NCI-H2107 (cell line): ENCODE measurements at places on chromosomes 11 and 22.

DNA sequence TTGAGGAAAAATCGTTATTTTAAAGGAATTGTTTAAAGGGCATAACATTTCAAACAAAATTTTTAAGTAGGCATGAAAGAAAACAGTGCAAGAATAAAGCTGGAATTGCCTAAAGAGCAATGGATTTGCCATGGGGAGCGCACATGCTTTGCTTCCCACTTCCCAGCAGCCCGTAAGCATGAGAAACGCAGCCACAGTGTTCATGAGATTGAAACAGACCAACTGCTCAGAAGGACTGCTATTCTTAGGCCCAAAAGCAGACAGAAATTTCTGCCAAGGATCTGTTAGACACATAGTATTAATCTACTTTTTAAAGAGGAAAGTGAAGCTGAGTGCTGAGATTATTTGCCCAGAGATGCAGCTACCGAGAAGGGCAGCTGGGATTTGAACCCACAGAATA lies 34.2 kb upstream of the TSKU start:
- no peak for DNase-seq

- DNase-seq = no peak
These were observed 119.7 kb downstream of the CWF19L2 start for GRCh38 chr11:107337917-107338316.

DNA sequence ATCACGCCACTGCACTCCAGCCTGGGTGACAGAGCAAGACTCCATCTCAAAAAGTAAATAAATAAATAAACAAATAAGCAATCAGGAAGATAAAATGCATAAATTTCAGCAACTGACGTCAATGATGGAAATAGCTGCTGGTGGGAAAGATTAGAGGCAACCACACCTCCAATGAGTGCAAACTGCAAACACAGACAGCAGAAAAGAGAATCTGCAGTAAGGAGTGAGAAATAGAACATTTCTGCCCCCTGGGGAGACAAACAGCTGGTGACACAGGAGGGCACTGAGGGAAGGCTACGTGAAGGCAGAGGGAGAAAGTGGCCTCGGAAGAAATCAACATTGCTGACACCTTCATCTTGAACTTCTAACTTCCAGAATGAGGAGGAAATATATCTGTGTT lies 6.5 kb downstream of the PI4KA start:
- no peak for DNase-seq

DNA sequence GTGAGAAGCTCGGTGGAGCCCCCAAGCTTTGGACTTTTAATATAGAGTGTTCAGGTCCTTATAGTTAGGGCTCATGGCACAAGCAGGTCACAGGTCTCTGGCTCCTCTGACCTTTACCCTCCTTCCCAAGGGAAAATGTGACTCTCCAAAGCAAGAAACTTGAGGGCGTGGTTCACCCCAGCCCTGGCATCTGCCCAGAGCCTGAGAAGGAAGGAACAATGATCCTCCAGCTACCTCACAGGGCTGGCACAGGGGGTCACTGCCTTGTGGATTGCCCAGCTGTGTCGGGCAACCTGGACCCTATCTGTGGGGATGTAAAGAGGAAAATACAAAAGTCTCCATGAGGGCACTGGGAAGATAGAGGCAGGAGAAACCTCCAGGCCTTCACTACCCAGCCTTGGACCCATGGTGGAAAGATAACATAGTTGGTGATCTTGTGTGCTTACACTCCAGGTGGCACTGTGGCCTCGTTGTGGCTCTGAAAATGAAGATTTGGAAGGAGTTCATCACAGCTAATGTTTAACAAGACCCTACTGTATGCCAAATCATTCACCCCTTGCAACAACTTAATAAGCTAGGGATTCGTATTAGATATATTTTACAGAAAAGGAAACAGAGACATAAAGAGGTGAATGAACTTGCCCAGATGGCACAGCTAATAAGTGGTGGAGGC lies 3.8 kb upstream of the ZNF195 start:
- DNase-seq = no peak

DNA sequence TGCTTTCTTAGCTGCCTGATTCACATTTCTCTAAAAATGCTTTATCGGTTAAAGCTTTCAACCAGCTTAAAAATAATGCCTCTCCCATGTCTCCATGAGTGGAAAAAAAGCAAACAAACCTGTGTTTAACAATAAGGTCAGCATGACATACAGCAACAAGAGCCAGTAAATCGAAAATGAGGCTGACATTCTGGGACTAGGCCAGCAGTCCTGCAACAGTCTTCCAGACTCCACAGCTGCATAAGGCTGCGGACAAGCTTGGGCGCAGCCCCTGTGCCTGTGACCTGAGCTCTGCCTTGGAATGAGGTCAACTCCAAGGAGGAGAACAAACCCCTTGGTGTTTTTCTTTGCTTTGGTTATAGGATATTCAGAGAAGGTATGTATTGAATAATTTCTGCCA lies 95.5 kb downstream of the PGR start:
- no peak for DNase-seq

DNA sequence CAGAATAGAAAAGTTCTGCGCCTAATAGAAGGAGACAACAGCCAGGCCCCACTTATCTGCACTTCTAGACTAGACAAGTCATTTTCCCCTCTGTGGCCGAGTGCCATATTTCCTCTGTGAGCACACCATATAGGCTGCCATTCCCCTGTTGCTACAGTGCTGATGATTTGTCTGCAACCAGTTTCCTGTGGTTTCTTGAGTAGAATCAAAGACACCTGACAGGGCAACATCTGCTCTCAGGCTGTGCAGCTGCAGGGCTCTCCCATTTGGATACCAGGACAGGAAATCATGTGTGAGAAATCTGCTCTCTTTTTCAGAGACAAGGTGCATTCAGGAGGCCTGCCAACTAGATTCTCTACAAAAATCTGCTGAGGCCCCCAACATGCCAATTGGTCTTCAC lies 879.3 kb downstream of the DLG2 start:
- no peak for DNase-seq

- DNase-seq = no peak
These were observed 5.5 kb downstream of the TTC28 start for GRCh38 chr22:28674121-28674563.

GRCh38 chr11:72012091-72012630 lies 13.5 kb downstream of the IL18BP start:
- no peak for DNase-seq

DNA sequence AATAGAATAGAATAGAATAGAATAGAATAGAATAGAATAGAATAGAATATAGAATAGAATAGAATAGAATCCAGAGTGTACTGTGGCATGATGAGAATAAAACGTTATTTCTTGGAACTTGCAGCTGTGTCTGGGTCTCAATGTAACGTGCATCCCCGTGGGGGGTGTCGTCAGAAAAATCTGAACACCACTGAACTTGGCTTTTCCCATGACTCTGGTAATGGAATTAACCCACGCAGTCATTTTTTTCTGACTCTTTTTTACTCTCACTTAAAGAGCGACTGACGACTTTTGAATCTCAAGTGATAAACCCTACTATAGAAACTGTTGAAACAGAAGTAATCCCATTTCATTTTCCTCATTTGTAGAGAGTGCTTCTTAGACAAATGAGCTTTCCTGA lies 92.4 kb upstream of the BID start:
- no peak for DNase-seq

- no peak for DNase-seq
These were observed 512.2 kb upstream of the ARHGAP42 start for GRCh38 chr11:100174881-100175280.

DNA sequence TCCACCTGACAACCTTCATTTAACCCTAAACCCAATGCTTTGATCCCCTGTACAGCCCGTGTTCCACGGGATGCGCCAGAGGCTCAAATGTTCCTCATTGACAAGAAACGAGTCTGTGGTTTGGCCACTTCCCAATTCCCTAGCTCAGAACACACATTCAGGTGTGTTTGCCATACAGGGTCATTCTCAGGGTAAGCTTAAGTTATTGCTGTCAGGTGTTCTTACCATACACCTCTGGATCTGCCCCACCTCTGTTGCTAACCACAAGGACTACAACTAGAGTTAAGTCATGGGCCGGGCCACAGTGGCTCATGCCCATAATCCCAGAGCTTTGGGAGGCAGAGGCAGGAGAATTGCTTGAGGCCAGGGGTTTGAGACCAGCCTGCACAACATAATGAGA lies 45.6 kb upstream of the POLD3 start:
- peak; percentile 35 for DNase-seq

DNA sequence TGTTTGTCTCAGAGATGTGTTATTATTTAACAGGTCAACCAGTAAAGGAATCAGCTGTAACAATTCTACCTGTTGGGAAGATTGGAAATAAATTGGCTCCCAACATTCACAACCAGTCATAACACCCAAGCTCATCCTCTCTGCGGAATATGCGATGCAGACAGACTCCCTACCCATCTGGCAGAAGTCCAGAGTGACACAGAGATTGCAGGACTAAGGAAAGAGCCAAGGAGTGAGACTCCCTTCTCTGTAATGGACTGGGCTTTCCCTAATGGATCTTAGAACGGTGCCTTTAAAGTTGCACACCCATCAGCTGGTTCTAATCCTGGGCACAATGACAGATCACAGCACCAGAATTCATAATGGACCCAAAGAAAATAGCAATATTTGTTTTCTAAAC lies 27.8 kb upstream of the UBASH3B start:
- no peak for DNase-seq

DNA sequence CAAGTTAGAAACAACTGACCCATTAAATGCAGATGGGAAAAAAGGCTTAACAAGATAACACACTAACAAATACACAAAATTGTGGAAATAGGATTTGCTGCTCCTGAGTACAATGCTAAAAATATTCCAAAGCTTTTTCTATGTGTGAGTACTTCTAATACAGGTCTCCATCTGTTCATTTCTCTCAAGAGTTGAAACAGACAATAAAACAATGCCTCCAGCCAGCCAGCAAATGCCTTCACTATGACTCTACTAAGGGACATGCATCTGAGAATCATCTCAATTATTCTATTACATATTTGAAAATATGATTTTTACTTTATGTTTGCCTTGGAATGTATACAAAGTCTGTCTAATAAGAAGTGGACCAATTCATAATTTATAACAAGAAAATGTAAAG lies 119.0 kb downstream of the CADM1 start:
- DNase-seq = no peak

DNA sequence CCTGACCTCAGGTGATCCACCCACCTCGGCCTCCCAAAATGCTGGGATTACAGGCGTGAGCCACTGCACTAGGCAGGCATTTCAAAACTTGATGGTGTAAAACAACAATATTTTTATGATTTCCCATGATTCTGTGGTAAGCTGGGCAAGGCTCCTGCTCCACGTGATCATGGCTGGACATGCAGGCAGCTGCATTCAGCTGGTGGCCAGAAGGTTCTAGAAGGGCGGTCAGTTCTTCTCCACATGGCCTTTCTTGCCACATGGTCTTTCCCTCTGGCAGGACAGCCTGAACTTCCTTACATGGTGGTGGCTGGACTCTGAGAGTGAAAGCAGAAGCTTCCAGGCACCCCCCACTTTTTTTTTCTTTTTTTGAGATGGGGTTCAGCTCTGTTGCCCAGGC lies 9.9 kb upstream of the RASD2 start:
- DNase-seq = no peak

- DNase-seq = no peak
These were observed 3.6 kb downstream of the IZUMO1R start for GRCh38 chr11:94308024-94308423.

DNA sequence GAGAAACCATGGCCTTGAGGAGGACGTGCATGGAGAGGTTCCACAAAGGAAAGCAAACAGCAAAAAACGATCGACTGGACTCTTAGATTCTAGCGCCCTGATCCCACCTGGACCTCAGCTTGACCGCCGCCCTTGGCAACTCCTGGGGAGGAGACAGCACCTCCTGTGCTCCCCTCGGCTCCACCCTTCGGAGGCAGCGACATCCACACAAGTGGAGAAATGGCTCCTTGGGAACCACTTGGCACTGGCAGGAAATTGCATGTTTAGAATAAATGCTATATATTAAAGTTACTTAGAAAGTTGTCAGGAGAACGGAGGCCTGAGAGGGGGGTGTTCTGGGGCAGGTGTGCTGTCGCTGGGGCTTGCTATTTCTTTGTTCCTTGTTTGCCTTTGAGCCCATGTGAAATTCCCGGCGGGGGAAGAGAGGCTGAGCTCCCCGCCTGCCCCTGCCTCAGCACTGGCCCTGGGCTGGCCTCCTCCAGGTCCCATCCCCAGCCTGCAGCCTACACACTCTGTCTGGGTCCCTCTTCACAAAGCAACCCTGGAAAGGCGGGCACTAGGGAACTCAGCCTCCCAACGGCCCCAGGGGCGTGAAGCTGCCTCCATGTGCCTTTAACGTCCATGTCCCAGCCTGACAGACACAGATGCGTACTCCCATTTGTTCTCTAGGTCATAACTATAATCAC lies 395.3 kb downstream of the BRD1 start:
- DNase-seq = no peak
